ENCODE measurements at places on chromosomes 12 and 14.

GRCh38 chr14:59439256-59439965 is 25.8 kb downstream of the GPR135 start:
- DNase-seq, result no peak

DNA sequence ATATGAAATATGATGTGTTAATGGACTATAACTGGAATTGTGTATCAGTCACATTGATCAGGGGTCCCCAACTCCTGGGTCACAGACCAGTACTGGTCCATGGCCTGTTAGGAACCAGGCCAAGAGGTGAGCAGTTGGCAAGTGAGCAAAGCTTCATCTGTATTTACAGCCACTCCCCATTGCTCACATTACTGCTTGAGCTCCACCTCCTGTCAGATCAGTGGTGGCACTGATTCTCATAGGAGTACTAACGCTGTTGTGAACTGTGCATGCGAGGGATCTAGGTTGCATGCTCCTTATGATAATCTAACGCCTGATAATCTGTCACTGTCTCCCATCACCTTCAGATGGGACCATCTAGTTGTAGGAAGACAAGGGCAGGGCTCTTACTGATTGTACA is 72.3 kb downstream of the CDK17 start:
- DNase-seq, result no peak

GRCh38 chr12:16282978-16283377 is 5.5 kb upstream of the SLC15A5 start:
- DNase-seq, result no peak

DNA sequence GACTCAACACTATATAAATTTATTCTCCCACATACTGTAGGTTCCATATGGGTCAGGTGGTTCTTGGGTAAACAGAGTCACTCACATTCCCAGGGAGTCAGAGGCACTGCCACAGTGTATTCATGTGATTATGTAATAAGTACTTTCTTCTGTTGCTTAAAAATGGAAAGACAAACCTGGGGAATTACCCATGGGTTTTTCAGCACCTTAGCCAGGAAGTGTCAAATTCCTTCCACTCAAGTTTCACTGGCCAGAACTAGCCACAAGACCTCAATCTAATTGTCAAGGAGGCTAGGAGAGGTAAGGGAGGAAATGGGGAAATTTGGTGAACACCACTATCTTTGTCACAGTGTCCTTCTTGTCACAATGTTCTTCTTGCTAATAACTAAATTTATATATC is 333.2 kb upstream of the MDGA2 start:
- no peak for DNase-seq

- DNase-seq, result no peak
Observed at GRCh38 chr14:52349731-52350130, 35.6 kb downstream of the PTGER2 start.

- DNase-seq, result no peak
Observed at GRCh38 chr12:11929714-11930113, 141.0 kb upstream of the BCL2L14 start.

DNA sequence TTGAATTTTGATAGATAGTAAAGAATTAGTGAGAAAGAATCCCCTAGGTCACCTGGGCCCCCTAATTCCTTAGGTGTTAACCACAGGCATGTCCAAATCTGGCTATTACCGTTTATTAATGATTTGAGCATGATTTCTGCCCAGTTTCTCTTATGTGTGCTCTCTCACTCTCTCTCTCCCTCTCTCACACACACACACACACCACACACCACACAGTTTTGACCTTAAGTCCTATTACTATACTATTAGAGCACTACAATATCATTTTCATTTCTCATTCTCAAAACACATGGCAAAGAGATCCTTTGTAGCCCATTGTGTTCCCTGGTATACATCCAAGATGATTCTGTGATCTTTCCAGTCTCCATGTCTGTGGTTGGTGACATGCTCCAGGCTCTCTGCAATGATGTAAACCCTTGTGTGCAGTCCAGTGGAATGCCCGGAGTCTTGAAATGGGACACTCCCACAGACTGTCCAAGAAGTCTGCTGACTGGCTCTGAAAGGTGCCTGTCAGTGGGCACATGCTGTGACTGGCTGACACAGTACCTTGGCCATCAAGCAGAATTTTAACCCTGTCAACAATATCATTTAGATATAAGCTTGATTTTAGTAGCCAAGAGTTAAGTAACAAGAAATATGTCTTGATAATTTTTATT is 96.2 kb downstream of the FIGNL2 start:
- no peak for DNase-seq

GRCh38 chr12:76020731-76021672 is 10.6 kb downstream of the PHLDA1 start:
- no peak for DNase-seq

GRCh38 chr14:49915085-49915484 is 22.2 kb downstream of the ARF6 start:
- DNase-seq, result no peak

DNA sequence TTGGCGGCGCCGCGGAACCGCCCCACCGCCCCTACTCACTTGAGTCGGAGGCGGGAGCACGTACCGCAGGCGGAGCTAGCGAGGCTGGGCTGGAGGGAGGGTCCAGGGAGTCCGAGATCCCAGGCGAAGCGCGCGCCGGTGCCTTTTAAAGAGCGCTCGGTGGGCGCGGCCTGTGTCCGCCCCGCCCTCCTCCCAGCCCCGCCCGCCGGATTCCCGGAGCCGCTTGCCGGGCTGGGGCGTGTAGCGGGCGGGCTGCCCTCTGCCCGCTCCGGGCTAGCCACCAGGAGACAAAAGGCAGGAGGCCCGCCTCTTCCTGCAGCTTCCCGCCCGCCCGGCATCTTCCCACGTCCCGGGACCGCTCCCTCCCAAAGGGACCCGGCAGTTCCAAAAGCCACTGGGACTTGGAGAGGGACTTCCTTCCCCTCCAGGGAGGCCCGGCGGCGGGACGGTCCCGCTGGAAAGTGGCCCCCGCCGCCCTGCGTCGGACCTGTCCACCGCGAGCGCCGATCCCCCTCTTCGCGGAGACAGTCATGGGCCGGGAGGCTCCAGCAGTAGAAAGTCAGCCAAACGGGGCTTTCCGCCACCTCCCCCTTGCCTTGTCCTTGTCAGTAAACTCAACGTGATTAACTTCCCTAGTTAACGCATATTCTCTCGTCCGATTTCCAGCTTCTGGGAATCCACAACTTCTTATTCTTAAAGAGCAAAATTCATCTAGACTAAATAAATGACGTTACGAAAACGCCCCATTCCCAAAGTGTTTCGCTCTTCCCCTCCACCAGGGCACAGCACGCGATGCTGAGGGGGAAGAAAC is at the start of gene CSRP2:
Gene CSRP2 (minus strand): TSS at position 121 of the 811 bp plus-strand sequence. CDS start 12,759 bp downstream, outside the sequence.
- DNase-seq, result peak; percentile 87

Measured in MM.1S (cell line).